ENCODE measurements at places on chromosomes 5 and 9.

DNA sequence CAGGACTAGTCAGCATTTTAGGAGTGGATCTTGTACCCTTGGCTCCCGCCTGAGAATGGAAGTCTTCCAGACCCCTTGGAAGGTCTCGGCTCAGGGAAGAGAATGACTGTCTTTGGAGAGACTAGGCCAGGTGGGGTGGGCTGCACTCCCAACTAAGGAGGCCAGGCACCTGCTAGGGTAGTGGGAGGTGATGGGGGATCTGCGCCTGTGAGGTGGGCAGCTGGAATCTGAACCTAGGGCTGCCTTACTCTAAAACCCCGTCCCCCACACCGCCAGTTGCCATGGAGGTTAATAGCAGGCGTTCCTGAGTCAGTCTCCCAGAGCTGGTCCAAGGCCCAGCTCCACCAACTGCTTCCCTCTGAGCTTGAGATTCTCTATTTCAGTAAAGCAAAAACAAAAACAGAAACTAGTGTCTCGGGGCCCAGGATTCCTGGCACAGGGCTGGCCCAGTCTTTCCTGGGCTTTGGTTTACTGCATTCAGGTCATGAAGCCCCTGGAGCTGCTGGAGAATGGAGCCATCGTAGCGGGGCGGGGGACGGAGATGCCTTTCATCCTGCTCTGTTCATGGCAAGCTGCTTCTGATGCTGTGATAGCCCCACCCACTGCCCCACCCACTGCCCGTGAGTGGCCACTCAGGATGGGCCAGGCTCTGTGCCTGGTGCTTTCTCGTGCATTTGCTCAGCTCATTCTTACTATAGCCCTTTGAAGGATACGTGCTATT is 57.5 kb downstream of the DAB2IP start:
- DNase-seq, result no peak

- DNase-seq, result peak; percentile 14
Measured at GRCh38 chr5:128782446-128782845, 182.8 kb upstream of the SLC27A6 start.

DNA sequence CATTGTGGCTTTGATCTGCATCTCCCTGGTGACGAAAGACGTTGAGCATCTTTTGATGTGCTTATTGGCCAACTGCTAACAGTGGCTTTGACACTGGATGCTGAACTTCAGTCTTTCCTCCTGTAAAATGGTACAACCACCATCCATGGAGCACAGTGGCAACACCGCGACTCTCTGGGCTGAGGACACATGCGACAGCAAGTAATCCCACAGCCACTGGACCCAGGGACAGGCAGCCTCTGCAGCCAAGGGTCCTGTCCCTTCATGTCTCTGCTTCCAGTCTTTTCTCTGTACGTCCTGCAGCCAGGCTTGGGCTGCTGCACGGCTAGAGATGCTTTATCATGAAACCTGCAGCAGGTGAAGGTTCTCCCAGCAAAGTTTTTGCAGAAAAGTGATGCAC is 83.5 kb downstream of the DAP start:
- no peak for DNase-seq

GRCh38 chr5:139930406-139930805 is 112.7 kb downstream of the NRG2 start:
- no peak for DNase-seq

DNA sequence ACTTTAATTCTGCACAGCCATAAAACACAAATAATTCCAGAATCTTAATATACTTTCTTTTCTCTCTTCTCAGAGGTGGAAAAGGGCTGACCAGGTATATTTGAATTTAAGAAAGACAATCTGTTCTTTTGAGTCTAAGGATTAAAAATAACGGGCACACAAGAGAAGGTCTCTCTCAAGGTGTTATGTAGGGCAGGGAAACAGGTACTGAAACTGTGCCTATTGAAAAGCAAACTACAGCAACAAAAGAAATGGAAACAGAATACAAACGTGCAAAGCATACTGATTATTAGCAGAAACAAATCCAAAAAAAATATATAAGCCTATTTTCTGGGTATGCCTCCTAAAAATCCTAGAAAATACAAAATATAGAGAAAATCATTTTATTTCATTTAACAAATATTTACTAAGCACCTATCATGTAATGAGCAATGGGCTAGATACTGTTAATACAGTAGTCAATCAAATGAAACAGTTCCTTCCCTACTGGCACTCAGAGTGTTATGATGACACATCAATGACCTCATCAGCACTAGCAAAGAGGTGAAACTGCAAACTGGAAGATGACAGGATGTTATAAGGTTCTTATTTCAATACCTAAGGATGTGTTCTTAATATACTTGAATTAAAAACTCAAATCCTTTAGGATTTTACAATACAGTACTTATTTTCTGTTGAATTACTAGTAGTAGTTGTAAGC is 87.7 kb downstream of the AUH start:
- no peak for DNase-seq

- no peak for DNase-seq
Measured at GRCh38 chr9:123174887-123175518, 93.4 kb downstream of the STRBP start.

DNA sequence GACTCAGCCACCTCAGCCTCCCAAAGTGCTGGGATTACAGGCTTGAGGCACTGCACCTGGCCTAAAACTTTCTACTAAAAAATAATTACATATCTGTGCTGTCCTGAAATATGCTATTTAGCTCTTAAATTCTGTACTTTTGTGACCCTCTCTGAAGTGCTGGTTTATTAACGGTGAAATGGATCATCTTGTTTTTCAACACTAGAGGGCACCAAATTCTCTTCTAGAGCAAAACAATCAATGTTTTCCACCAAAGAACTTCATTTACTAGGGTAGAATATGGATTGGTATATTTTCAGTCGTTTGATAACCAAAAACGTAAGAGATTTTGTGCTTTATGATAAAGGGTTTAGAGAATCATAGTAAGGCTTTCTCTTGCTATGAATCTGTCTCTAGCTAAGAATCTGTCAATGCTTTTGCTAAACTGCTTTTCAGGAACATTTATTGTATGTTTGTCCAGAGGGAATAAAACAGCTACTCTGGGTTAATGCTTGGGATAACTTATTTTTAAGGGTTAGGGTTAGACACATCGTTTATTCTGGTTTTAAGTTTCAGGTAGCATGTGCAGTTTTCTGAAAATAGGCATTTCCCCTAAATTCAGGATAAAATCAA is 63.6 kb downstream of the RNF180 start:
- DNase-seq, result peak; percentile 23

GRCh38 chr9:27489087-27489876 is 34.8 kb upstream of the IFNK start:
- DNase-seq, result no peak

DNA sequence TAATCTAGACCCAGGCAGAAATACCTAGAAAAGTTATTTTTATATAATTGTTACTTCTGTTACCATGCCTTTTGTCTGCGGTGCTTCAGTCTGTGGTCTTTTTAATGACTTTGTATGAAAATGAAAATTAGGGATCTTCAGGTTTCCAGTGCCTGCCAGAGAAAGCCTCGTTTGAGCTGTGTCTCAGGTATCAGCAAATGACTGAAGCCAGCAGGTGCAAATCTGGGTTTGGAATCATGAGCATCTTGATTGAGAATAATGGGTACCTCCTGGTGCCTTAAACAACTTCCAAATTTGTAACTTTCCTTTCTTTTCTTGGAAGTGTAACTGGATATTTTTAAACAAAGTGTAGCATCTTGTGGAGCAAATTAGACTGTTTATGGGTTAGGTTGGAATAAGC is 4.3 kb downstream of the ZBTB34 start:
- no peak for DNase-seq

GRCh38 chr5:137648361-137648760 is 87.5 kb downstream of the KLHL3 start:
- DNase-seq, result no peak

GRCh38 chr5:134507452-134507851 is 18.0 kb upstream of the JADE2 start:
- no peak for DNase-seq

DNA sequence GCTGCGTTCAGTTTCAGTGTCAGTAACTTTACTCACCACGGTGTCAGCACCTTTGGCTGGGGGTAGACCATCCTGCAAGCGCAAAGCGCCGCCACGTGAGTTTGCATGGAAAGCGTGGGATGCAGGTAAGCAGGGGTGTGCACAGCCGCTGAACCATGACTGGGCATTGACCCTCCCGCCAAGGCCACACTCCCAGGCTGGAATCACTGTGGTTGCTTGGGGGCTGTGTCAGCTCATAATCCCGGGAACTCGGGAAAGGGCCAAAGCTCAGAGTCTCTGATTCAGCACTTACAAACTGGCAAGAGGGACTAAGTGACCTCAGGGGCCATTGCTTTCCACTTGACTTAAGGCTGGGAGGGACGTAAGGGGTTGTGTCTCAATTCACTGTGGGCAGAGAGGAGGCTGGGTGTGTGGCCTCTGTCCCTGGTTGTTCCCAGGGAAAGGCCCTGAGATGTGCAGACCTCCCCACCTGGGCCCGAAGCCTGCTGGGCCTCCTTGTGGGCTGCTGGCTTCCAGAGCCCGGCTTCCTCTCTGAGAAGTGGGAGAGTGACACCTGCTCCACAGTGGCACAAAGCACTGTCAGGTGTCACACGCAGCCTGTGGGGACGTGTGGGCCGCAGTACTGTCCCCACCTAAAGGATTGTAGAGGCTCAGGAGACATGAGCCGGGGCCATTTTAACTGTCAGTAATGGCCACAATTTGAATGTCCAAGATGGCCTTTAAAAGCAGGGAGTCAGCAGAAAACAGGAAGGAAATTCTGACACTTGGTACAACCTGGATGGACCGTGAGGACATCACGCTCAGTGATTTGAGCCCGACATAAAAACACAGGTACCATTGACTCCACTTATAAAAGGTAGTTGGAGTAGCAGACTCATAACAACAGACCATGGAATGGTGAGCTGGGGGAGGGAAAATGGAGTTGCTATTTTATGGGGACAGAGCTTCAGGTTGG is 16.7 kb downstream of the ABO start:
- no peak for DNase-seq

DNA sequence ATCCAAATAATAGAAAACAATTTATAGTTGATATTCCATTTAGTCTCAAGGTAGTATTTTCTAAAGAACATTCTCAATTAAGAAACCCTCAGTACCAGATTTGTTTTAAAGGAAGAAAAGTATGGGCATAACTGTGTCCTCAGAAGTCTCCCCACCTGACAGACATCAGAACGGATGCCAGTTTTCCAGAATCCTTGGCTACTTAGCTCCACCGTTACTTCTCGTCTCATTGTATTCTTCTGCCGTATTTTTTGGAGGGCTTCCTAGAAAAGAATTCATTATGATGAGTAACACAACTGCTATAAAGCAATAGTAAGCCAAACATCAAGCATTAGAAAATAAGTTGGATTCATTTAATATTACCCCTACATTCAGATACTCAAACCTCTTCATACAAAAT is 67.8 kb downstream of the DROSHA start:
- no peak for DNase-seq

GRCh38 chr9:21549251-21549765 is 67.2 kb upstream of the IFNE start:
- no peak for DNase-seq

DNA sequence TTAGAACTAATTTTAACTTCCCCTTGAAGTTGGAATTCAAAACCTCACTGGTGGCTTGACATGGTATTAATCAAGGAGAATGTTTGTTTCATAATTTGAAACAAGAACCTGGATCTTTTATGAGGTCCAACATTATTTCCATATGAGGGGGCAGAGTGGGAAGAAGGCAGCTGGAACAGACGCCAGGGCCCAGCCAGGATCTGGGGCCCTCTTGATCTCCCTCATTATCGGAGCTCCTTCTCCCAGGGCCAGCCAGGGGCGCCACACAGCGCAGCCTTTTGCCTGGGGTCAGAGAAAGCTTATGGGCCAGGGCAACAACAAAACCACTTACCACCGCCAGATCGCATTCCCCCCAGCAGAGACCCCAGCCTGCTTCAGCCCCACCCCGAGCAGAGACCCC is 27.1 kb upstream of the NKD2 start:
- DNase-seq, result no peak

DNA sequence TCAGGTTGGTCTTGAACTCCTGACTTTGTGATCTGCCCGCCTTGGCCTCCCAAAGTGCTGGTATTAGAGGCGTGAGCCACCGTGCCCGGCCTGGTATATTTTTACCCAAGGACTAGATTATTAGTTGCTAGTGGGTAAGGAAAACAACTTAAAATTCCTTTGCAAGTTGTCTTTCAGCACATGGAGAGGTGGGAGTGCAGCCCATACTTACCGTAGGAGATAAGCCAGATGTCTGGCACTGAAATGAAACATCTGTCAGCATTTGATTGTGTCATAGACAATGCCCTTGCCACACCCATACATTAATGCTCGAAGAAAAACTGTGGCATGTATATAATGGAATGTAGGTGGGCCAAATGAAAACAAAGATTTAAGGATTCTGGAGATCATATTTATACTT is 36.6 kb upstream of the ANKH start:
- peak; percentile 8 for DNase-seq

- no peak for DNase-seq
Measured at GRCh38 chr5:106523852-106524251, 1146.9 kb downstream of the EFNA5 start.

DNA sequence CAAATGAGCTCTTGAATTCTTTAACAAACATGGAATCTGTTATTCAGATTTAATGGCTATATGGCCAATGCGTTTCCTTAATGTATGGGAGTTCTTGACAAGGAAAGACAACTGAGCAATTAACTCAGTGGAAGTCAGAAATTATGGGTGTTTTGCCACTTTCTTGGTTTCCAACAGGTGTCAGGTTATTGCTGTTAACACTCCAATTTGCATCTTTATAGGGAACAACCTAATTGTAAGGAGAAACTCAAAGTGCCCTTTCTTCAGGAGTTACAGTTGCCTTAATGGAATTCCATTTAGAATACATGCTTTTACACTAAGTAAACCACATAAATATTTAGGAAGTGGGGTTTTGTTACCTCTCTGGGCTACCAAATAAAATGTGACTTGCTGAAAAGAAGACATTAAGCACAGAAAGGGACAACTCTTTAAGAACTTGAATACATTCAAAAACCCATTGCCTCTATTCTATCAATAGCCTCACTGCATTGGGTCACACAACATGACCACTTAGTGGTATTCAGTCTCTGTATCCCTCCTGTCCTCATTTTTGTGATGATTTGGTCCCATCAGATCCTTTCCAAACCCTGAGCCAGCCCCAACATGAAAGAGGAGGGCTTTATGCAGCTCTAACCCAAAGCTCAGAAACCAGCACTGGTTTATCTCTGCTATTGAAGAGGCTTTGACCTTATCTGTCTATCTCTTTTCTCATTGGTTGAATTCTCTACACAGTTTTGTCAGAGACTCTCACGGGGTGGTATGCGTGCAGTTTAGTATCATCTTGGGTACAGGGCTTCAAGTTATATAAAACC is 118.7 kb downstream of the EDIL3 start:
- DNase-seq, result no peak

DNA sequence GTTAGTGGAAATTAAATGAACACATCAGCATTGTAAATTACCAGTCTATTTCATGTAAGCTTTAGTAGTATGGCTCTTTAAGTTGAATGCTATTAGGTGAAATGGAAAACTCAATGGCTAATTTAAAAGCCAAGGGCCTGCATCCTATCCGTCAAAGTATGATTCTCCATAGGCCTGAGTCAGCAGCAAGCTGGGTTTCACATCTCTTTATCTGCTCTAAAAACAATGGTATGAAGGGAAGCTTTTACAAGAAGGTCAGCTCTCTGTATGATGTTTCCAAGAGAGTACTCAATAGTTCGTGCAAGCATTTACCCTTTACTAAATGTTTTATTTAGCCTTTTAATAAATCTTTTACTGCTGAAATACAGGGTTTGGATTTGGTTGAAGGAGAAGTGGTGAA is 62.8 kb downstream of the MAP1B start:
- DNase-seq, result no peak
